CD8-positive, alpha-beta T cell (primary cell): ENCODE measurements at places on chromosomes 4 and X. TPM values are rescaled to one million over a fixed set of nuclear protein-coding genes. Genes with fewer than 3 reads are reported as not detected.

GRCh38 chrX:44744799-44745198, 99.0 kb upstream of the DUSP21 start:
- no peak for DNase-seq

DNA sequence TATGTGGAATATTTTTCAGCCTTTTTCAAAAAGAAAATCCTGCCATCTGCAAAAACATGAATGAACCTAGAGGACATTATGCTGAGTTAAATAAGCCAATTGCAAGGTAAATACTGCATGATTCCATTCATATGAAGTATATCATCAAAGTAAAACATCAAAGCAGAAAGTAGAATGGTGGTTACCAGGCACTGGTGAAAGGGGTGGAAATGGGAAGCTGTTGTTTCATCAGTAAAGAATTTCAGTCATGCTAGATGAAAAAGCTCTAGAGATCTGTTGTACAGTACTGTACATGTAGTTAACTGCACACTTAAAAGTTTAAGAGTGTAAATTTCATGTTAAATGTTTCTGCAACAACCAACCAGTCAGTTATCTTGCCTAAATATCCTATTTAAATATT, 196.8 kb upstream of the ADGRL3 start:
- DNase-seq = no peak

GRCh38 chr4:1310796-1311631, 21.3 kb downstream of the MAEA start:
- peak; percentile 68 for DNase-seq

- DNase-seq = no peak
Measured at GRCh38 chr4:8777320-8778196, 94.1 kb downstream of the HMX1 start.

DNA sequence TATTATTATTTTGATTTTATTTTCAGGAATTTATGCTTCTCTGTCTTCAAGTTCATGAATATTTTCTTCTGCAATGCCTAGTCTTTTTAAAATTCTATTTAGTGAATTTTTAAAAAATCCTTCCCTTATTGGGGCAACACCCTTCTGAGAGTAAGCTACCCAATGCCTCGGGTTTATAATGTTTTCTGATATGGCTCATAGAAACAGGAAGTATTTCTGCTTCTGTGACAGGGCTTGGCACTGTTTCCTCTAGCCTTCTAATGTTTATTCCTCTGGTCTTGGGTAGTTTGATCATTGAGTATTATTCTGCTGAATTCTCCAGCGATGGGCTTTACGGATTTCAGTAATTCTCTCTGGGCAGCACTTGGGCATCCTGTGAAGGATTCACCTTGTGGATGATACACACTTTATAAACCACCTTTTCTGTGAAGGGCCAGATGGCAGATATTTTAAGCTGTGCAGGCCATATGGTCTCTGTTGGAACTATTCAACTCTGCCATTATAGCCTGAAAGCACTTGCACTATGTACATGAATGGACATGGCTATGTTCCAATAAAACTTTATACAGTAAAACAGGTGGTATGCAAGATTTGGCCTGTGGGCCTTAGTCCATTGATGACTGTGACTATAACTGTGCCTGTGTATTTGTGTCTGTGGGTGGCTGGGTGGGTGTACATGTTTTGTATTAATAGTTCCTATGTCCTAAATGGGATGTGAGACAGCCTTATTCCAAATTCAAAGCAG, 95.9 kb upstream of the FAT1 start:
- no peak for DNase-seq

- peak; percentile 15 for DNase-seq
Measured at GRCh38 chrX:103276581-103277002, at the start of gene TCEAL5. TSS of gene TCEAL5 (minus strand) at chrX:103276750. CDS start at chrX:103274563, 2,187 bp downstream.

Gene NPNT
- total RNA-seq = not detected

Gene EDA2R
- total RNA-seq = not detected

Gene CITED1
- not detected for total RNA-seq

Gene FABP2
- total RNA-seq = not detected
